ENCODE measurements at places on chromosomes 13 and 19. TPM values are rescaled to one million over a fixed set of nuclear protein-coding genes. Genes with fewer than 3 reads are reported as not detected.

The KASH5 gene
- 0.59 TPM for total RNA-seq

The PALM3 gene
- total RNA-seq, result not detected

The YJEFN3 gene
- 2.6 TPM for total RNA-seq

The PSG5 gene
- not detected for total RNA-seq

The MEX3D gene
- 87.3 TPM for total RNA-seq

- no peak for DNase-seq
Observed at GRCh38 chr19:39024875-39025641, 7.3 kb downstream of the FBXO27 start.

GRCh38 chr19:41638641-41639081 is 11.8 kb upstream of the CEACAM4 start:
- no peak for DNase-seq

GRCh38 chr19:42279155-42279901 is 10.3 kb downstream of the CIC start:
- no peak for DNase-seq

DNA sequence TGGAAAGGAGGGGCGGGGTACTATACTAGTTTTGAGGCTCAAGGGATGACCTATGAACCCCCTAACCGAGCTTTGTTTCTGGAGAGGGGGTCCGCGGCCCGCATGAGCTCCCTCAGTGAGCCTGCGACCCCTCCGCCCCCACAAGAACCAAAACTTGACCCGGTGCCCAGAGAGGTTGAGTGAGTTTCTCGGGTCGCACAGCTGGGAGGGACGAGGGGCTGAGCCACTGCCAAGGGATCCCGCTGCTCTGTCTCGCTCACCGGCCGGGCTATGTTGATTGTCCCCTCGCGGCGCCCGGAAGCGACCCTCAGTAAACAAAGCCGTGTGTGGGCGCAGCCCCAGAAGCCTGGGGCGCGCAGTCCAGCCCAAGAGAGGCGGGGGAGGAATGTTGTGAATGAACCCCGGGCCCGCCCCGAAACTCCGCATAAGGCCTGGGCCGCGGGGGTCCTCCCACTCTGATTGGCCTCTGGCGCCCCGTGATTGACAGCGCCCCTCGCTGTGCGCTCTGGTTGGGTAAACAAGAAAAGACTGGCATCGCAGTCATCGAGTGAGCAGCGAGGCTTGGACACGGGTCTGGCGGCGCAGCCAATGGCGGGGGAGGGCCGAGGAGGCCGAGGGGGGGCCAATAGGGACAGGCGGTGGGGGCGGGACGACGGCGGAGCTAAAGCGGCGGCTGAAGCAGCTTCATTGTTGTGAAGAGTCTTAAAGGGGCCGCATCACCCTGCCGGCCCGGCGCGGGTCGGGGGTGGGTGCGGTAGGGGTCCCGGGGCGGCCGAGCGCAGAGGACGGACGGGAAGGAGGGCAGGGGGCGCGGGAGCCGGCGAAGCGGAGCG is at the start of gene ZSWIM4:
Gene ZSWIM4 (plus strand): TSS at position 687 of the 833 bp plus-strand sequence. CDS start 206 bp downstream, outside the sequence.
- peak; percentile 100 for DNase-seq

DNA sequence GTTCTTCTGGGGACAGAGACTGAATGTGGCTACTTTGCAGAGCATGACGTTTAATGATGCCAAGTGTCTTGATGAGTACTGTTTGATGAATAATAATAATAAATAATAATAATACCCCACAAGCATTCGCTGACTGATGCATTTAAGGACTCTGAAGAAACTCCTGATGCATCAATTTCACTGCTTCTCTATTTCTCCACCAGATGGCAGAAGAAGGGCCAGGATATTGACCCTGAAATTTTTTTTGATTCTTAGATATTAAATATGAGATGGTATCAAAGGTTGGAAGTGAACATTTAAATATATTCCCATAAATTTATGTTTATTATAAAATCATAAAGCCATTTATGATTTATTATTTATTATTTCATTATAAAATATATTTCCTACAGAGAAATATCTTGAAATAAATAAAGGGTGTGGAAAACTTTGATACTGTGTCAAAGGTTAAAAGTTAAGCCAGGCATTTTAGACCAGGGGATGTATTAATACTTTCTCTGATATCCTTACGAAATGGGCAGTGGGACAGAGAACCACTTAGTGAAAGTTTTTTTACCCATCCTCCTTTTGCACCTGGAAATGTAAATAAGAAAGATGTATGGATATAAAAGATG is 170.9 kb downstream of the LACC1 start:
- DNase-seq, result no peak

DNA sequence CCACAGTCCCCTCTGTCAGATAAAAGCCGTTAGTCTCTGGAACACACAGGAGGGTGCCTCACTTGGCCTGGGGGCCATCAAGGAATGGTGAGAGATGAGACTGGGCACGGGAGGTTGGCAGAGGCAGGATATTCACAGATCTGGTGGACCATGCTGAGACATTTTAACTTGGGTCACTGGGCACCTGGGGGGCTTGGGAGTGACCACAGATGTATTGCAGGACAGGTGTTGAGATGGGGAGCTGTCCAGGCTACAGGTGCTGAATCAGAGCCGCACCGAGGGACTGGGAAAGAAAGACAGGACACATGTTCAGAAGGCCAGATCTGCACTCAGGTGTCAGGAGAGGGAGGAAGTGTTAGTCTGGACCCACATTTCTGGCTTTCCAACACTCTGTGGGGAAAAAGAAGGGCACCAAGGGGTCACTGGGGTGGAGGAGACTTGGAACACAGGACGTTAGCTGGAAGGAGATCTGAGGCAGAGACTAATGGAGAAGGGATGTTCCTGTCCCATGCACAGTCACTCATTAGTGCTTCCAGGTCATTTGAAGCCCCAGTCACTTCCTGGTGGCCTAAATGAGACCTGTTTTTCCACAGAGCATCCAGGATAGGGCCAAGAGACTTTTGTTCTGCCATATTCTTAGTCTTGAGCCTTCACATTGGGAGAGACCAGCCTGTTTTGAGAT is 56.1 kb downstream of the CHST8 start:
- DNase-seq, result peak; percentile 56

GRCh38 chr13:99959540-99960230 is 11.9 kb downstream of the ZIC5 start:
- DNase-seq, result peak; percentile 68

DNA sequence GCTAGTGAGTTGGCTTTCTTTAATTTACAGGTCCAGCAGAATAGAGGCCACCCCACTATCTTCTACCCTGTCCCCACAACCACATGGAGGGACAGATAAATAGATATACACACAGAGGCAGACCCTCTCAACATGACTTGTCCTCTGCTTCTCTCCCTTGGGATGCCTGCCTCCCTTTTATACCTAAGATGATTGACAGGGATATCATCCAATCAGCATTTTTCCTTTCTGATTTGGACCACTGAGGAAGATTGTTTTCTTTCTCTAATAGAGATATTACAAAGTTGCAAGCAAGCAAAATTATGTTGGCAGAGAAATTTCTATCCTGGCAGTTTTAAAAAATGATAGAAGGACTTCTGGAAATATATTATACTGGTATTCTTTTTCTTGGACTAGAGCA is 35.8 kb downstream of the STOML3 start:
- DNase-seq, result no peak
